ENCODE measurements at places on chromosomes 6 and 20.

DNA sequence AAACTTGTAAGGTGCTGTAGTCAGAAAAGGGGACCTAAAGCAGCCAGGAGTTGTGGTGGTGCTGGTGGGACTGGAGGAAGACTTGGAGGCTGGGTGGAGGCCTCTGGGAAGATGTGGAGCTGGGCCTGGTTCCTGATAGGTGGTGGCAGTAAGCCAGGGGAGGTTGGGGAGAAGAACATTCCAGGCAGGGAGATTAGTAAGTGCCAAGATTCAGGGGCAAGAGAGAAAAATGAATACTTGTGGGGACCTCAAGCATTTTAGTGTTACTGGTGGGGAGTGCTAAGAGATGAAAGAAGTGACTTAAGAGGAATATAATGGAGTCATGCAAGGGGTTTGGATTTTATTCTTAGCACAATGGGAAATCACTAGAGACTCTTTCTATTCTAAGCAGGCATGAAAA is 79.0 kb upstream of the B3GAT2 start:
- DNase-seq, result no peak

DNA sequence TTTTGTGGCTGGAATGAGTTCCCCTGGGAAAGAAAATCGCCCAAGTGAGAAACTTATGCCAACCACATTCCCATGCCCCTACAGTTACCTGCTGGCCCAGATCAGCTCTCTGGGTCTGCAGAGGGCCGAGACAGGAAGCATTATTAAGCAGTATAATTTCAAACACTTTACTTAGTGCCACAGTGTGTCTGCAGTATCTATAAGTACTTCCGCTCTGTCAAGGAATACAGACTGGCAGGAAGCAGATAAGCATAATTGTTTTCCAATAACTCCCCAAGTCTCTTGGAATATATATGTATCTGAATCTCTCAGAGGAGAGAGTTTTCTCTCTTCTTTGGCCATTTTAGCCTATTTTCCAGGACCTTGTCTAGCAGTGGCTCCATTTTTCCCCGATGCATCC is 24.9 kb downstream of the SAYSD1 start:
- no peak for DNase-seq

- DNase-seq, result no peak
Measured at GRCh38 chr6:154933181-154933827, 61.8 kb upstream of the TIAM2 start.

- no peak for DNase-seq
Measured at GRCh38 chr20:62387219-62387913, 463 bp downstream of the RPS21 start.

DNA sequence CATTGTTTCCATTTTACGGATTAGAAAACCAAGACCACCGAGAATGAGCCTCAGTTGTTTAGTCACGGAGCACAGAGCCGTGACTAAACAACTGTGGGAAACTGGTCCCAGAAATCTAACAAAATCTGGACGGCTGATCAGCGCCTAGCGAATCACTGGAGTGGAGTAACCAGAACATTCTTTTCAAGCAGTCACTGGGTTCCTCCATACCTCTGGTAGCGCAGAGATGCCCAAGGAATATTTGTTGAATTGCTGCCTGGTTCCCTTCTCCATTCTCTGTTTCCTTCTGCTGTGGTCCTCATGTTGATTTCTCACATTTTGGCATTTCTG is 62.0 kb downstream of the GPX5 start:
- DNase-seq, result no peak

DNA sequence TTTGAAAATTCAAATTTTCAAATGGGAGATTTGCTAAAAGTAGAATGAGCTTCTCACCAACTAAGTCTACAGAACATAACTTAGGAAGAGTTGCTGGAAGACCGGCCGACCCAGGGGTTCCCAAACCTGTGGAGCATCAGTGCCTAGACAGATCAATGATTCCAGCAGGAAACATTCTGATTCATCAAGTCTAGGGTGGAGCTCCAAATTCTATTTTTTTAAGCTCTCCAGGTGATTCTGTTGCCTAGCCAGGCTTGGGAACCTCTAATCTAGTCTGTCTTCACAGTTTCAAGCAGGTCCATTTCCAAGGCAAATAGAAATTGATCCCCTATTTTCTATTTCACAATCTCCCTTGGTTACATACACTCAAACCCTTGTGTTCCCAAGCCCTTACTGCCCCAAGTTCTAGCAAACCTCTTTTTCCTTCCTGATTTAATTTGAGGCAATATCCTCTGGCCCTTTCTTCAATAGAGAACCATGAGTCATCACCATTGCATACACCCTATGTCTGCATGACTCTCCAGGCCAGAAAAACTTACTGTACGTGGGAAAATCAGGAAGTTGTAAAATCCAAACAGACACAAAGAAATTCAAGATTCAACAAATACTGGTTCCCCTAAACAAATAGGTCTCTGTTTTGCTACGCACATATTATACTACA is 8.9 kb downstream of the ATXN1 start:
- DNase-seq, result peak; percentile 90

- peak; percentile 79 for DNase-seq
Measured at GRCh38 chr20:478949-479429, 16.7 kb upstream of the TBC1D20 start.

- DNase-seq, result no peak
Measured at GRCh38 chr20:13648291-13649228, 9.8 kb upstream of the TASP1 start.

GRCh38 chr6:36924778-36925374 is 29.7 kb upstream of the PI16 start:
- DNase-seq, result no peak

GRCh38 chr6:73382462-73383113 is 12.0 kb upstream of the DDX43 start:
- DNase-seq, result no peak

DNA sequence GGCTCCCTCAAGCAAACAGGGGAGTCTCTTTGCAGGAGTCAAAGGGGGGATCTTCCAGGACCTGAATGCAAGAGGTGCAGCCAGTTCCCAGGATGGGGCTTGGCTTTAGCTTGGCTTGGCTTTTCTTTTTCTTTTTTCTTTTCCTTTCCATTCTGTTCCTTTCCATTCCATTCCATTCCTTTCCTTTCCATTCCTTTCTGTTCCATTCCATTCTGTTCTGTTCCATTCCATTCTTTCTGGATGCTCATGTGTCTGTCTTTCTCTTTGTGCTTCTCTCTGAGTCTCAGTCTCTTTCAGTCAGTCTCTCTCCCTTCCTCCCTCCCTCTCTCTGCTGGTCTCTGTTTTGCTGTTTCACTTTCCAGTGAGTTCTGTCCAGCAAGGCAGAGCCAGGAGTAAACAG is 163.3 kb downstream of the PHACTR3 start:
- no peak for DNase-seq

GRCh38 chr6:132959639-132960326 is 145.4 kb downstream of the RPS12 start:
- DNase-seq, result no peak

DNA sequence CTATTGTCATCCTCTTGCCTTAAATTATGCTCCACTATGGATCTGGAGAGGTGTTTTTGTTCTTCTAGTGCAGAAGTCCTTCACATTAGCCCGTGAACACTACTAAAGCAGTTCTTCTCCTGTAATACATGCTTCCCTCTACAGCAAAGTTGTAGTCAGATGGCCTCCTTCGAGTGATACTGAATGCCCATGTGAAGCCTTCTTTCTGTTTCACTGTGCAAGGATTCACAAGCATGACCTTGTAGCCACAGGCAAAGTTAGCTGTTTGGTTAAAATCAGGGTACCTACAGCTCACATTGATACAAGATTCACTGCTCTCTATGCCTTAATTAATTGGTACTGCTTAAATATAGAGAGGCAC is 47.6 kb downstream of the ARHGAP18 start:
- no peak for DNase-seq

DNA sequence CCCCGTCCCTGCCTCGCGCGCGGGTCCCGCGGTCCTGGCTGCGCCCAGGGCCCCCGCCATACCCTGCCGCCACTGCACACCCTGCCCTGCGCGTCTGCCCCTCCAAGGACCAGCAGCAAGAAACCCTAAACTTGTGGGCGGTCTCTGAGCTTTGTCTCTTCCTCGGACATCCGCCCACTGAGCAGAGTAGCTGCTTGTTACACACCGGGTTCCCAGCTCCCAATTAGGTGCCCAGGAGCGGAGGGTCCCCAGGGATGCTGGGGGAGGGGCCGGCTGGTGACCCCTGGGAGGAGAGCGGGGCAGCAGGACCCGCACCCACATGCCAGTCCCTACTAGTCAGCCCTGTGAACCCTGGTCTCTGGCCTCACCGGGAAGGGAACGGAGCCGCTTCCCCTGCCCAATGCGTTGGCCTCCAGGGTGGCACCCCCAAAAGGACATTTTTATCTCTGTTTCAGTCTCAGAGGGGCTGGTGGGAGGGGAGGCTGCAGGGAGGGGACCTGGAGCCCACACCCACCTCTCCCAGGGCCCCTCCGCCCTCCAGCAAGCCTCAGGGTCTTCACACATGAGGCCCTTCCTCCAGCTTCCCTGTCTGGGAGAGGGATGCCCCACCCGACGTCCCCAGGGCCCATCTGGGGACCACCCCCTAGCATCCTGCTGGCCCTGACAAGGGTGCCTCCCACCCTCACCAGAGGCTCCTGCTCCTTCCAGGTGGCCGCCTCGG is 10.5 kb downstream of the STMN3 start:
- DNase-seq, result no peak

GRCh38 chr20:38001173-38001875 is 31.9 kb downstream of the TTI1 start:
- no peak for DNase-seq

DNA sequence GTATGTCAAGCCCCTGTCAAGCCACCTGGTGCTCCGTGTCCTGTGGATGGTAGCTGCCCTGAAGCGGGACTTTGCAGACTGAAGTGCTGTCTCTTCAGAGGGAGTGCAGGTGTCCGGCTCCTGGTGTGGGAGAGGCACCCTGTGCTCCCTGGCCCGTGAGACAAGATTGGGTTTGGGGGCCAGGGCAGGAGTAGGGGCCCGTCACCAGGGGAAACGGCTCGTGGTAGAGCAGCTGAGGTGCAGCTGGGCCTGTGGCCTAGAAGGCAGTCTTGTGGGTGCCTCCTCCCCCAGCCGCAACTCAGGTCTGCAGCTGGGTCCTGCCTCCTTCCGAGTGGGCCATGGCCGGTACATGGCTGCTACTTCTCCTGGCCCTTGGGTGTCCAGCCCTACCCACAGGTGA is at the start of gene PTCRA:
Gene PTCRA, plus strand, starts transcription at position 322 of the 400 bp plus-strand sequence. Its CDS starts 17 bp downstream, at position 339.
- no peak for DNase-seq

GRCh38 chr6:131210469-131210868 is 75.2 kb downstream of the AKAP7 start:
- DNase-seq, result peak; percentile 59

- peak; percentile 74 for DNase-seq
Measured at GRCh38 chr20:1225783-1226654, at the start of gene RAD21L1. Gene RAD21L1 (plus strand): TSS chr20:1226044. CDS start chr20:1228454, 2,410 bp downstream.

GRCh38 chr6:88835210-88835609 is 128.2 kb downstream of the RNGTT start:
- DNase-seq, result no peak

DNA sequence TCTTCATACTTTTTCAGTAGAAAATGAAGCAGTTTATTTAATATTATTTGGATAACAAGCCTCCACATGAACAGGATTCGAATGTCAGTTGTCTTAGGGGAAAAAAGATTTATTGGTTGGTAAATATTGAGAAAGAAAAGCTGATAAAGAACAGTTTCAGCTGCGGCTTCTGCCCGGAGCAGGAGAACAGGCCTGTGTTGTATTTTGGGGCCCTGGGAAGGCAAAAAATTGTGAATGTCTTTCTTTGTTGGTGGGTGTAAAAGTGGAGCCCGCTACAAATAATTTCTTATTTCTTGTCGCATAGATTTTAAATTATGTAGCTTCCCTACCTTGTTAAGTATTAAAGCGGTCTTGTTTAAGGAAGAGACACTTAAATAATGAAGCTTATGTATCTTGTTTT is 90.5 kb upstream of the PAX1 start:
- DNase-seq, result no peak
